ENCODE measurements at places on chromosomes 13 and 19. TPM values are rescaled to one million over a fixed set of nuclear protein-coding genes. Genes with fewer than 3 reads are reported as not detected.

The MICU2 gene
- 46.3 TPM for total RNA-seq

The RAB3A gene
- 0.17 TPM for total RNA-seq

The TMEM38A gene
- 2.7 TPM for total RNA-seq

The NALCN gene
- 12.9 TPM for total RNA-seq

The GRK1 gene
- total RNA-seq = not detected

The LNX2 gene
- total RNA-seq = 12.8 TPM

The CDX2 gene
- not detected for total RNA-seq

The LAIR2 gene
- not detected for total RNA-seq

The C1QTNF9 gene
- not detected for total RNA-seq

The TSHZ3 gene
- total RNA-seq = 3.2 TPM

The MED16 gene
- 40.5 TPM for total RNA-seq

The GRIK5 gene
- 0.05 TPM for total RNA-seq

The AMER2 gene
- total RNA-seq = not detected

Measured in dermis blood vessel endothelial cell (primary cell).